ENCODE measurements at places on chromosomes 5 and 9.

DNA sequence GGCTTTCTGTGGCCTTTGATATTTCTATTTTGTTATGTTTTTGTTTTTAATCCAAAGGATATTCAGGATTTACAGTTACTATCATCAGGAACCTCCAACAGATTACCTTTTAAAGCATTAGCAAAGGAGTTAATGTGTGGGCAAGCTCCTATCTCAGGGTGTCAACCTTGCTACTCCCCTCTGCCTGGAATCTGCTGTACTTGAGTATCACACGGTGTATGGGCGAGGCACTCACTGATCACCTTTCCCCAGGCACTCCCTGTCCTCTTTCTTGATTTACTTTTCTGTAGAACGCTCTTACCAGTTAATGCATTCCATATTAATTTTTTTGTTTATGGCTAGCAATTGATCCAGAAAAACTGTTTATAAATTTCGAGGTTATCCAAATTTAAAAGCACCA lies 117.0 kb upstream of the GAS1 start:
- no peak for DNase-seq

DNA sequence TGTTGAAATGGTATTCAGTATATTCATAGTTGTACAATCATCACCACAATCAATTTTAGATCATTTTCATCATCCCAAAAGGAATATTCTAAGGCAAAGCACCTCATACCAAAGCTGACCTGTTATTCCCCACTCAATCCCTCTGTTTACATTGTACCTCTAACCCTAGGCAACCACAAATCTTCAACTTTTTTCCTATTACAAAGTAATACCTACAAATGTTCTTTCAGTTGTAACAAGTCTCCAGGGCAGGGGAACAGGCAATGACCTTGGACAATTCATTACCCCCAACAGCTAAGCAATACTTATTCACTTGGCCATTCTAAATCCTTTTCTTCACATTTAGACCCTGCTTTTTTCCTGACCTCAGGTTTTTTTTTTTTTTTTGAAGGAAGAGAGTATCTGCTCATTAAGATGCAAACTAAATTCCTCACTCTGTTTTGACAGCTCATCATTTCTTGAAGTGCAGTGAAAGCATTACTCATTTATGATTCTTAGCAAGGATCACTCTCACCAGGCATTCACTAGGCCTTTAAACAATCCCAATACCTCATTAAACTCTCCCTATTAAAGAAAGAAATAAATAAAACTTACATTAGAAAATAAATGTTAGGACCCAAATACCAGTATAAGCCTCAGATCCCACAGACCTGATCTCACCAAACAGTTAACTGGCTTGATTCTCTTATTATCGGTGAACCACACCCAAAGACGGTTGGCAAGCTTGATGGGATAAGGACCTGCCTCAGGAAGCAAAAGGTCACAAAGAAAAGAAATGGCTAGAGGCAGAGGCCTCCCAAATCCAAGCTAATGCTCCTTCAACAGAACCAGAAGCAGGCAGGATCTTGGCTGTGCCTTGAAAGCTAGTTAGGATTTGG lies 15.3 kb downstream of the MTMR12 start:
- DNase-seq = no peak

- DNase-seq = no peak
Measured at GRCh38 chr9:124781967-124782660, 5.2 kb downstream of the OLFML2A start.

GRCh38 chr9:70573308-70573707 lies 158.9 kb upstream of the KLF9 start:
- no peak for DNase-seq

GRCh38 chr5:171450423-171451331 lies 31.2 kb downstream of the FGF18 start:
- DNase-seq = no peak

DNA sequence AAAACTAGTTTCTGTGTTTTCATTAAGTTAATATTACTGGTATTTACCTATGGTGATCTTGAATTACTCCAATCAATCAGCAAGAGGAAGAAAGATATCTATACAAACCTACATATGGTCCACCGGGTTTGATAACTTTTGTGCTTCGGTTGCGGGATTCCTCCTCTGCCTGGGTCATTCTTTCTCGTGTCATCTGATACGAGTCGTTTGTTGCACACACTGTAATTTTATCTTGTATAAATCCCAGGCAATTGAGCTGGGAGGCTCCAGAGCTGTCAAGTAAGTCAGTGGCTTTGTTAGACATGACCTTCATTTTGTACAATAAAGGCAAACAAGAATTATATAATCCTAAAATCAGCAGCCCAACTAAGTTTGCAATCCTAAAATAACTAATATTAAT lies 48.0 kb downstream of the ELL2 start:
- DNase-seq = no peak

- DNase-seq = no peak
Measured at GRCh38 chr5:1519631-1520210, 4.0 kb downstream of the LPCAT1 start.

- DNase-seq = no peak
Measured at GRCh38 chr5:66854416-66854815, 258.2 kb downstream of the MAST4 start.

DNA sequence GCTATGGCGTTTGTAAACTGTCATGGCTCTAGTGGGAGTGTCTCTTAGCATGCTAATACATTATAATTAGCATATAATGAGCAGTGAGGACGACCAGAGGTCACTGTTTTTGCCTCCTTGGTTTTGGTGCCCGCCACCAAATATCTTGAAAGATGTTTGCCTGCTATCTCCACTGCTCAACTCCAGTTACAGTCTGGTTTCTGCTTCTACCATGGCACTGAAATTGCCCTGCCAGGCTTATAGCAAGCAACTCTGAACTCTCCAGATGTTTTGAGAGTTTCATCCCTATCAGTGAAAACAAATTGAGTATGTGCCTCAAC lies 122.1 kb upstream of the SPRY4 start:
- no peak for DNase-seq

- DNase-seq = no peak
Measured at GRCh38 chr5:59173578-59173977, 590.7 kb downstream of the RAB3C start.

DNA sequence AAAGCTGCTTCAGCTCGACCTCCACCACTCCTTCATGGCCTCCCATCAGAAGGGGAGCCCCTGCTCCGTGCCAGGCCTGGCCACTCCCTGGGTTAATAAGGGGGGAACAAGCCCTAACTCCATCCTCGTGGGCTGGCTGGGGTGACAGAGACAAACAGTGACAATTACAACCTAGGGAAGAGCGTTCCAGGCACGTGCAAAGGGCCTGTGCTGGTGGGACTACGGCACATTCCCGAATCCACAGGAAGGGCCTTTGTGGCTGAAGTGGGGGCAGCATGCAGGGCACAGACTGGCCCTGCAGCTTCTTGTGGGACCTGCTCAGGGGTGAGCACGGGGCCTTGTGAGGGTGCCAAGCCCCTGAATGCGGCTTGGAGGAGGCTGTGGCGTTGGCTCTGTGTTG lies 157.4 kb downstream of the C9orf50 start:
- DNase-seq = no peak

DNA sequence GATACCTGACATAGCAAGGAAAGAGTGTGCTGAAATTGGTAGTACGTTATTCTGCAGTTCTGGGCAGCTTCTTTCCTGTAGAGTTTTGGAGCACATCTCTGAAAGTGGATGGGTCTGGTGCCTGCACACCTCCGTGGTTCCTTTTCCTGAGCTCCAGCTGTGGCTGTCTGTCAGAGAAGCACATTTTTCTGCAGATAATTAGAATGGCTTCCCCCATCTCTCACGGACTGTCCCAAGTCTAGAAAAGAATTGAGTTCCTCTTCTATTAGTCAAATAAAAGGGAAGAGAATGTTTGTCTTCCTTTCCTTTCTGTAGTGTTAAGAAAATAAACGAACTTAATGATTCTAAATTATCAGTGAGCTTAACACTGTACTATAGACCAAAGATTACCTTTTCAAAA lies 55.7 kb downstream of the VCAN start:
- no peak for DNase-seq

DNA sequence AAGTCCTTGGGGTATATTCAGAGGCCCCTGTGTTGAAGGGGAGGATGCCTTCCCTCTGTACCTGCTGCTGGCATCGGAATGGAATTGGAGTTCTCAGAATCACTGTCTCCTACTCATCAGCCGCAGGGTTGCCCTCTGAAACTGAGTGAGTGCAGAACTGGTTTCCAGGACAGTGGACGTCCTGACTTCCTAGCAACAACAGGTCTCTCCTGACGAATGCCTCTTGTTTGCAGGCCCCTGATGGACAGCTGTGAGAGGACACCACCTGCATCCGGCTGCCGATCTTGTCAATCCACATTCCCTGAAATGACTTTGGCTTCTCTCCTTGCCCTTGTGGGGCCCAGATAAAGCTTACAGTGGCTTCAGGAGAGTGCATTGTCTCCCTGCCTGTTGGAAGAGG lies 274.5 kb downstream of the NSG2 start:
- no peak for DNase-seq

- DNase-seq = no peak
Measured at GRCh38 chr9:97564291-97565175, 63.1 kb downstream of the TMOD1 start.

- DNase-seq = no peak
Measured at GRCh38 chr5:119285070-119285916, 70.5 kb upstream of the TNFAIP8 start.

DNA sequence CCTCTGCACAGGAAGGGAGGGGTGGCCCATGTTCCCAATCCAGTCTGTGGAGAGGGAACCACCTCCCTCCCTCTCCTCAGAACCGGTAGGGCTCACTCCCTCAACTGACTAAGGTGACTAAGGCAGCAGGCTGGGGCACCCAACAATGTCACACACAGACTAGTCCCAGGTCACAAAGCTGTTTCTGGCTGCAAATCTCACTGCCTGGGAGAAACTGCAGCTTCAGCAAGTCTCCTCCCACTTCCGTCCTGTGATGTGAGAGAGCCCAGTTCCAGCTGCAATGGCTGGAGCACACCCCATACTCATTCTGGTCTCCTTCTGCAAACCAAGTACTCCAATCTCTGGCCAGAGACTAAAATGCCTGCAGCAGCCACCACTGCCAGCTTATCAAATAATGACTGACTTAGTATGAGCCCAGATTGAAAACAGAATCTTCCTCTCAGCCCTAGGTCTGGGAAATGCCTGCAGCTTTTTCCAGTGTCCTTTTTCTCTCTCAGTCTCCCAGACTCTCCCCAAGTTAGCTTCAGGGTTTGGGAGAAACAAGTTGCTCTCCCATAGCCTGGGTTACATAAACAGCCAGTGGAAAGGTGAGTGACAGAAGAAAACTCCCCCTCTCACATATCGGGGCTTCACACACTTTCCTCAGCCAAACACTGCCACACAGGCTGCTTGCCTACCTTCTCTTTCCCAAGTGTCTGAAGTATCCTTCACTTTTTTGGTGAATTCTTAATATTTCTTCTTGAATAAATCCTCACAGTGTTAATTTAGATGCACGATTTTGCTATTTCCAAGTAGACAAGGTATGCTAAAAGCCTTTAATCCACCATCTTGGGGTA lies 247.4 kb upstream of the RASA1 start:
- no peak for DNase-seq

DNA sequence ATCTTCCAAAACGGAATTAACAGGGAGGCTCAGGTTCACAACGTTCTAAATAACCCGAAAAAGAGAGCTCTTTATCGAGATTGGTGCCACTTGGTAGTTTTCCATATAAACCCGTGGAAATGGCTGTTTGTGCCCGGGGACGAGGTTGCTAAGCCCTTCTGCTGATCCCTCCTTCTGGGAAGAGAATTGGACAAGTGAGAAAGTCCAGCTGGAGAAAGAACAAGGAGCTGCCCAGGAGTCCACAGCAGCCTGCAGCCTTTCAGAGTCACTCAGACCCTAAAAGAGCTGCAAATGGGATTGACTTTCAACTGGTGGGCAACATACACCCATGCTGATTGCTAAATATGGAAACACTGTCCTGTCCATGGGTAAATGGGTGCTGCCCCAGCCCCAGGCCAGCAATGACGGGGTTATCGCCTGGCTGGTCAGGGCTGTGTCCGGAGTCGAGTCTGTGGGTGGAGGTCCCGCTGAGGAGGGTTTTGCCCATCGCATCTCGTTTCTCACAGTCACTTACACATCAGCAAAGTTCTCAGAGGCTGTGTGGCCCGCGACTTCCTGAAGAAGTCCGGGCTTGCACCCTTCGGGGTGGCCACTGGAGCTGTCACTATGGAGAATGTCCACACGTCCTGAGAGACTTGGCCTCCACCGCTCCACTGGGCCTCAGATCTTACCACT lies 40.7 kb upstream of the HSD17B3 start:
- DNase-seq = no peak

GRCh38 chr9:18766989-18767550 lies 265.9 kb downstream of the SAXO1 start:
- DNase-seq = no peak

GRCh38 chr5:5235685-5236084 lies 95.6 kb downstream of the ADAMTS16 start:
- DNase-seq = no peak

DNA sequence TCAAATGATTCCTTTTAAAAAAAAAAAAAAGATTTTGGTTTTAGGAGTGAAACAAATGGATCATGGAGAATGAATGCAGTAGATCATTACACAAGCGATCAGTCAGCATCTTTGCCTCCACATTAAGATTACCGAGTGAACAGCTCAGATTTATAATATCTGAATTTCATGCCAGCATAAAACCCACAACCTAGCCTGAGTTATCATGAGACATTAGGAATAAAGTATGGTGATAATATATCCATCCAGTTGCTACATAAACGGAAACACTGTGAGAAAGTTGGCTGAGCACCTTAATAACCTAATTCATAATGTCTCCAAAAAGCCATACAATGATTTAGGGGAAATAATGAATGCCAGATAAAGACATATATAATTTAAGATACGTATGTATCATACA lies 553.1 kb upstream of the TUSC1 start:
- no peak for DNase-seq

DNA sequence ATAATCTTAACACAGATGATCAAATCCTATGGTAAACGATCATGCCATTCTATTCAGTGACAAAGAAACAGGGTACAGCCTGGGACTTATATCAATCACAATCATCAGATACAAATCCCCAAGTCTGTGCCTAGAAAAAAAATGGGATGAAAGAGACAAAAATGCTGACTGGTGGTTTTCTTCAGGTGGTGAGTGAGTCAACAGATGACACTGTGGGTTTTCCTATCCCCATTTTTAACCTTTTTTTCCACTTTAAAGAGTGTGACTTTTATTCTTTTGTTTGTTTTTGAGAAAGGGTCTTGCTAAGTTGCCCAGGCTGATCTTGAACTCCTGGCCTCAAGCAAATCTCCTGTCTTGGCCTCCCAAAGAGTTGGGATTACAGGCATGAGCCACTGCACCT lies 3.2 kb downstream of the CIZ1 start:
- no peak for DNase-seq

DNA sequence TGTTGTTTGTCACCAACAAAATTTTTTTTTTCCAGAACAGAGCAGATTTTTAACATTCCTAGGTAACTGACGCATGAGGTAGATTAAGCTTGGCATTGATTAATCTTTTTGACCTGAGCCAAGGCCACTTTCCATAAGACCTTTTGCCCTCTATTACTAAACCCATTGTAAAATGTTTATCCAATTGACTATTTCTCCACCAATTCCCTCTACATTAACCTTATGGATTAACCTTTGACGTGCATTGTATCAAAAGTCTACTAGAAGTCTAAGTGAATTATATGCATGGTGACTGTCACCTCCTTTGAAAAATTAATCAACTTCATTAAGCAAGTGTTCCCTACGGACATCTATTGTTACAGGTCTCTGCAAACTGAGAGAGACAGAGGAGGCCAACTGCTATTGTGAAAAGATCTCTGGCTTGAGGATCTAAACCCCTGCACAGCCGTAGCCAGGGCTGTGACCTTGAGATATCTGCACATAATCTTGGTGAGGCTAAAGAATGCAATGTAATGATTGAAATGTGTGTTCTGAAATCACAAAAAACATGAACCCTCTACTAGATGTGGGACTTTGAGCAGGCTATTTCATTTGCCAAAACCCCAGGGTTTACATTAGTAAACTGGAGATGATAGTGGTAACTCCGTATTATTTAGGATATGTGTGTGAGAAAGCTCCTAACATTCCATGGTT lies 632.2 kb downstream of the TLR4 start:
- no peak for DNase-seq

Data from NCI-H2107 (cell line).